ENCODE measurements at places on chromosomes 4 and X.

DNA sequence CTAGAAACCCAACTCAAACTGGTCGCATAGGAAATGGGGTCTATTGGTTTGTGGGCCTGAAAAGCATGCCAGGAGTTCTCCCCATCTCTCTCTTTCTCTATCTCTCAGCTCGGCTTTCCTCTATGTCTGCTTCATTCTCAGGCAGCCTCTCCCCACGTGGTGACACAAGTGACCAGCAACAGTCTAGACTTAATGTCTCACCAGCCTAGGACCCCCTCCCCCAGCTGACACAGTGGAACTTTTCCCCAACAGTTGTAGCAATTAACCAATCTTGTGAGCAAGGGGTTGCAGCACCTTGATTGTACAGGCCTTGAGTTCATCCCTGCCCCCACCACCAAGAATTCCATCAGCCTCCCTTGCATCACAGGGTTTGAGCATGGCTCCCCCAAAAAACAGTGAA lies 159.8 kb upstream of the KIT start:
- DNase-seq = no peak

- DNase-seq = no peak
Measured at GRCh38 chr4:117249333-117249732, 164.0 kb upstream of the TRAM1L1 start.

GRCh38 chr4:20456407-20456806 lies 204.7 kb downstream of the SLIT2 start:
- DNase-seq = no peak

DNA sequence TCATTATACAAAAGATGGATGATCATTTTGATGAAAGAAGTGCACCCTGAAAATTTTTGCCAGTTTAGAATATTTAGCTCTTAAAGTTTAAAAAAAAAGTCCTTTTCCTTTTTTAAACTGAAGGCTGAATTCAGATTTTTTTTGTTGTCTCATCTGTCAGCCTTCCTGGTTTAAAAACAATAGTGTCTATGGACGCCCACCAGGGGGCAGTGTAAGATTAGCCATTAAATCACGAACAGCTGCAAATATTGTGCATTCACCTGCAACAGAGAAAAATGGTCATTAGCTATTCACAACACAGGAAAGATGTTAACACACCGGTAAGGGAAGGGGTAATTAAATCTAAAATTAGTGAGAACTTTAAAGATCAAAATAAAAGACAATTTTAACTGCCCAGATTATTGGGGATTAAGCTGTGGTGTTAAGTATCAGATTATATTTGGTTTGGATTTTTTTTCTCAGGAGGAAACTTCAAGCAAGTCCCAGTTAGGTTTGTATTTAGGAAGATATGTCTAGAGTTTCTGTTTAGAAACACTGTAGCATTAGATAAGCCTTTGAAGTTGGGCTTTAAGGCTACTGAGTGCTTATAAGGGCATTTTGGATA lies 4.4 kb upstream of the CXorf38 start:
- DNase-seq = peak; percentile 80

- no peak for DNase-seq
Measured at GRCh38 chr4:118703118-118703517, 17.9 kb downstream of the METTL14 start.

DNA sequence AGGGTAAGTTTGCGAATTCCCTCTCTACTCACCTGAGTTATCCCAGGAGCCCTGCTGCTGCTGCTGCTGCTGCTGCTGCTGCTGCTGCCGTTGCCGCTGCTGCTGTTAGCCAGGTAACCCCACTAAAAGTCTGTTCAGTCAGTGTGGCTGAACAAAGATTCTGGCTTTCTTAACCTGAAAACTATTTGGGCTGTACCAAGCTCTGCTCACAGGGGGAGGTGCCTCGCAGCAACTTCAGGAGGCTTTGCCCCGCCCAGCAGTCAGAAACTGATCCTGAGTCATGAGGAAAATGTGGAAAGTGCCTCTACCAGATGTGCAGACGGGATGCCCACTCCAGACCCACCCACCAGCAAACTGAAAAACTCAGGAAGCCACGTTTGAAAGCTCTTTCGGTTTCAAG lies at the start of gene CAPN6:
Gene CAPN6 (minus strand): TSS at position 145 of the 400 bp plus-strand sequence. CDS start 6,547 bp downstream, outside the sequence.
- DNase-seq = no peak

- no peak for DNase-seq
Measured at GRCh38 chrX:112874175-112874574, 33.5 kb upstream of the AMOT start.

- no peak for DNase-seq
Measured at GRCh38 chr4:108793415-108793814, 30.6 kb upstream of the ETNPPL start.

DNA sequence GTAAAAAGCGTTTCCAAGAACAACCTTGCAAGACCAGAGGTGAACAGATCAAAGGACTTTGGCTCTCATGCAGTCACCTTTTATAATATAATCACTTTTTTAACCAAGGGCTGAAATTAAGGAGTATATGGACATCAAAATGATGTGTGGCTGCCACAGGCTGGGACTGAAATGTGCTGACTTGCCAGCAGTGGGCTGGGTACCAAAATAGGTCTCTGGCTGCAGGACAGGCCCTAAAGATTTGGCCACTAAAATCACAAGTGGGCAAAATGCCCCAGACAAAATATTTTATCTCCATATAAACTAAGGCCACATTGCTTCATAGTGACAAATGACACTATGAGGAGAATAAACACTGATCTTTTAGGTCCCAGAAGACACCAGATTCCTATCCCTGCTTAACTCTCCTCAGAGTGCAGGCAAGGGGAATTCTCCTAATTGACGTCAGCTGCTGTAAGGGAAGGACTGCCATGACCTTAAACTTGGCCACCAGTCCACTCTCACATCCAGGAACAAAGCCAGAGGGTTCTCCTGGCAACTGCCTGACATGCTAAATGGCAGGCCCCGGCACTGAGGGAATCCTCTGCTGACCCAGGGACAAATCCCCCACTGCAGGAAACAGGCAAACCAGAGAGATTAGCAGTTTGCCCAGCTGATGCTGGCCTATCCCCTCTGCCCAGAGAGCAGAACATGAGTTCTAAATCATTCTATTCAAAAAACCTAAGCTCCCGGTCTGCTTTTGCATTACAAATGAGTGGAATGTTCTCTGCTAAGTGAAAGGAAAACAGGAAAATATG lies 155.8 kb downstream of the PPP3CA start:
- peak; percentile 80 for DNase-seq

DNA sequence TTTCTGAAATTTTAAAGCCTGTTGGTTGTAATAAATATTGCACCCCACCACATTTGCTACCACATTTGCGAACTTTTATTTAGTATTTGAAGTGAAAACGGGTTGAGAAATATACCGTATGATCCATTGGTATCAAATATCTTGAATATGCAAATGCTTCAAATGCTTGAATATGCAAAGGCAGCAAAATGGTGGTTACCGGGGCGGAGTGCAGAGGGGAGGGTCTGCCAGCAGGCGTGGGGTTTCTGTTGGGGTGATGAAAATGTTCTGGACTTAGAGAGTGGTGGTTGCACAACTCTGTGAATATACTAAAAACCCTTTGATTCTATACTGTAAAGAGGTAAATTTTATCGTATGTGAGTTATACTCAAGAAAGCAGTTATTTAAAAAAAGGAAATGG lies 35.3 kb downstream of the SHROOM2 start:
- no peak for DNase-seq

- DNase-seq = no peak
Measured at GRCh38 chr4:98284640-98285046, 23.5 kb downstream of the RAP1GDS1 start.

DNA sequence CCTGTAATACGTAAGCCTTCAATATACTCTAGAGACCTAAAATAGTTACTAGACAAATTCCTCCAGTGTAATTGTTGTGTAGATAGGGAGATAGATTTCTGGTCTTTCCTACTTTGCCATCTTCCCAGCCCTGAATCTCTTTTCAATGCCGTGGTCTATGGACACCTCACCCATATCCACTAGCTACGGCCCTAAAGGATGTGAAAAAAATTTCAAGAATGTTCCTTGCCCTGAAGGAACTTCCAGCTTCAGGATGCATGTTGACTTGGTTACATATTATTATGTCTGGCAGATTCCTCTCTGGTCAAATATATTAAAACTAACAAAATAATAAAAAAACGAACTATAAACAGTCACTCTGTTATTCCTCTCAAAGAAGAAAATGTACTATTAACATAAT lies 52.4 kb upstream of the TSPAN5 start:
- no peak for DNase-seq

- DNase-seq = no peak
Measured at GRCh38 chr4:40412388-40412787, 77.3 kb downstream of the CHRNA9 start.

GRCh38 chr4:38559374-38559773 lies 104.6 kb upstream of the KLF3 start:
- DNase-seq = no peak

- peak; percentile 66 for DNase-seq
Measured at GRCh38 chrX:12978205-12979025, 3.5 kb downstream of the TMSB4X start.

DNA sequence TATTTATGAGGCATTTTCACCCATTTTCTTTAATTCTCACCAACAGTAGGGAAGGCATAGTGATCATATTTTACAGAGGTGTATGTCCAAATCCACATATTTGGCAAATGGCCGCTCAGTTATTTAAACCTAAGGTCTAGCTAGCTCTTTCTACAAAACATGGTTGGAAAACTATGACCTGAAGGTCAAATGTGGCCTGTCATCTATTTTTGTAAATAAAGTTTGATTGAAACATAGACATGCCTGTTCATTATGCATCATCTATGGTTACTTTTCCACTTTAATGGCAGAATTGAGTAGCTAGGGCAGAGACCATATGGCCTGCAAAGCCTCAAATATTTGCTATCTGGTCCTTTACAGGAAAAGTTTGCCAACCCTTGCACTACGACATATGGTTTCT lies 44.2 kb downstream of the GBA3 start:
- DNase-seq = no peak

DNA sequence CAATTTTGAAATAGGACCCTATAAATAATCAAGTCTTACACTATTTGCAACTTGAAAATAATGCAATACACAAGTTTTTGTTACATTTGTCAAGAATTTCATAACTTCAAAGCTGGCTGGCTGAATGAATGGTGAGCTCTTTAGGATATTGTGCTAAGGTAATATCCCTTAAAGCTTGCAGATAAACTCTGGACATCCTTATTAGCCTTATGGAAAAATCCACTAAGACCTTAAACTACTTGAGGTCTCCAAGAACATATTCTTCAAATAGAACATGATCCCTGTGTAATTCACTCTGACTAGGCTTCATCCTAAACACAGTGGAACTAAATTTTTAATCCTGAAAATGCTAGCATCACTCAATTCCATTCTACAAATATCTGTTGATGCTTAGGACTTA lies 199.3 kb downstream of the PACRGL start:
- no peak for DNase-seq

GRCh38 chr4:145101091-145101490 lies 3.0 kb downstream of the ABCE1 start:
- DNase-seq = no peak

DNA sequence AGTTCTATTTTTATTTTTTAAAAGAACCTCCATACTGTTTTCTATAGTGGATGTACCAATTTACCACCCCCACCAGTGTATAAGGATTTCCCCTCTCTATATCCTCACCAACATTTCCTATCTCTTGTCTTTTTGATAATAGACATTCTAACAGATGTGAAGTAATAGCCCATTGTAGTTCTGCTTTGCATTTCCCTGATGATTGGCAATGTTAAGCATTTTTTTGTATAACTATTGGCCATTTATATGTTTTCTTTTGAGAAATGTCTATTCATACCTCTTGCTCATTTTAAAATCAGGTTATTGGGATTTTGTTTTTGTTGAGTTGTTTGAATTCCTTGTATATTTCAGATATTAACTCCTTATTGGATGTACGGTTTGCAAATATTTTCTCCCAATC lies 251.1 kb upstream of the HTR2C start:
- DNase-seq = no peak

- DNase-seq = no peak
Measured at GRCh38 chrX:10017872-10018271, 50.7 kb downstream of the CLDN34 start.

DNA sequence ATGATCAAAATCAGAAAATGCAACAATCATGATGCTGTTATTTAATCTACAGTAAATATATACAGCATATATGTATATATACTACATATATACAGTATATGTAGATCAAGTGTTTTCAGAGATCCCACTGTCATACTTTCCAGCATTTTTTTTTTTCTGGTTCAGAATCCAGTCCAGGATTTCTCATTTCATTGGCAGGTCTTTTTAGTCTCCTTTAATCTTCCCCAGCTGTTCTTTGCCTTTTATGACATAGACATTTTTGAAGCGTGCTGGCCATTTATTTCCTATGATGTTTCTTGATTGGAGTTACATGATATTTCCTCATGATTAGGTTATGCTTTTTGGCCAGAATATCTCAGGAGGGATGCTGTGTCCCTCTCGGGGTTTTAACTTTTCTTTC lies 92.0 kb upstream of the TLR2 start:
- no peak for DNase-seq

DNA sequence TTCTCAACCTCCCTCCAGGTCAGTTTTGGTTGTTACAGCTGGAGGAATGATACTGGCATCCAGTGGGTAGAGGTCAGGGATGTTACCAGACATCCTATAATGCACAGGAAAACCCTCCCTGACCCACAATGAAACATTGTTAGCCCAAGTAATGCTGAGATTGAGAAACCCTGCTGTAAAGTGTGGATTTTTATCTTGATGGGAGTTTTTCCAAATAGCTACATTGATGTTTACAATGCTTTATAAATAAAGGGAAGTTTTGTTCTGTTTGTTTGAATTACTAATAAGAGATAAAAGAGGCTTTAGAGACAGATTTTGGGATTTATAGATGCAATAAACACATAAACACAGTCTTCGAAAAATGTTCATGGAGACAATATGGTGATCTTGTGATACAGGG lies 194.0 kb upstream of the NUDT6 start:
- DNase-seq = no peak

GRCh38 chr4:3491681-3492405 lies 28.7 kb downstream of the DOK7 start:
- DNase-seq = no peak

DNA sequence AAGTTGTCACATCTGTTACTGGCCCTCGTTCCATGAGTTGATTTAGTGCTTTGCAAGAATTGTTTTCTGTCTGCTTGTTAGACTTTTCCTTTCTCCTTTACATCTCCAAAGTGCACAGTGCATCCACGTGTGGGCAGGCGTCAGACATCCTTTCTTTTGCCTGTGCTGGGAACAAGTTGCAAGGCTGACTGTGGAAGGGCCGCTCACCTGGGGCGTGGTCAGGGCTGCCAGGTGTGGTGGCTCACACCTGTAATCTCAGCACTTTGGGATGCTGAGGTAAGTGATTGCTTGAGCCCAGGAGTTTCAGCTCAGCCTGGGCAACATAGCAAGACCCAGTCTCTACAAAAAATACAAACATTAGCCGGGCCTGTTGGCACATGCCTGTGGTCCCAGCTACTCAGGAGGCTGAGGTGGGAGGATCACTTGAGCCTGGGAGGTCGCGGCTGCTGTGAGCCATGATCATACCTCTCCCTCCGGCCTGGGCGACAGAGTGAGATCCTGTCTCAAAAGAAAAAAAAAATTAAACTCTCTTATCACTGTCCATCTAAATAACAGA lies 46.2 kb downstream of the RGS12 start:
- DNase-seq = peak; percentile 12
